ENCODE measurements at places on chromosomes 16 and 17. TPM values are rescaled to one million over a fixed set of nuclear protein-coding genes. Genes with fewer than 3 reads are reported as not detected.
A peak's percentile ranks its signal among the peaks of the same experiment; 100 is the strongest.

The CCDC144A gene
- polyA plus RNA-seq, result 1.2 TPM

The P2RX1 gene
- 0.76 TPM for polyA plus RNA-seq

The TEX14 gene
- 0.71 TPM for polyA plus RNA-seq

DNA sequence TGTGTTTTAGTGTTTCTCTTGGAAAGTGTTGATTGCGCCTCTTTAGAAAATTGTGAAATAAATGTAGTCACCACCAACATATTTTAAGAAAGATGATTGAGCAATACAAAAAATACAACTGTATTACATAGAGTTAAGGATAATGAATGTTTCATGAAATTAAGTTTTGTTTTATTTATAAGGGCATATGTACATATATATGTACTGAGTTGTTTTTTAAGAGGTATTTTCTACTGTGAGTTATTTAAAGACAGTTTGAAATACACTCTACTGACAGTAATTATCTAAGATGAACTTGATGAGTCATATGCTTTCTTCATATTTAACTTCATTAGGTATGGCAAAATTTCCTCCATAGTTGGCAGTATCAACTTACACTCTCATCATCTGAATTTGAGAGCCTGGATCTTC lies 411.7 kb downstream of the HS3ST3B1 start:
- no peak for DNase-seq

The SPATA22 gene
- 0.28 TPM for polyA plus RNA-seq

The WNK4 gene
- polyA plus RNA-seq, result 11.0 TPM

GRCh38 chr17:41338961-41339485 lies 11.6 kb downstream of the KRT33A start:
- no peak for DNase-seq

The TMEM235 gene
- not detected for polyA plus RNA-seq

DNA sequence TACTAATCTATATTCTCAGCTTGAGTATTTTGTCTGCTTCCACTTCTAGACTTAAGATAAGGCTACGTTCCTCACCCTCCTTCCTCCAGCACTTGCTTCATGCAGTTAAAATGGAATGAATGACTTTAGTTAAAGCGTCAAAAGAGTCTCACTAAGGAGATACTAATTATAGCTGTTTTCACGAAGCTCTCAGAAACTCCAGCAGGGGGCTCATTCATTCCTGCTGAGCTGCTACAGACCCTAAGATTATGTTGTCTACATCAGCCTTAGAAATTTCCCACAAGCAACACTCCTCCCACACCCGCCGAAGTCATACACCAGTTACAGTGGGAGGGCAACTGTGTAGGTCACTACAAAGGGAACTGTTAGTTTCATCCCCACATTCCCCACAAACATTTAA lies 57.0 kb upstream of the KIFC3 start:
- DNase-seq, result no peak

The ENPP7 gene
- polyA plus RNA-seq, result 2.4 TPM

The CAPNS2 gene
- polyA plus RNA-seq, result not detected

GRCh38 chr16:6684076-6684673 lies 648.5 kb upstream of the RBFOX1 start:
- DNase-seq, result peak; percentile 12

The HOXB5 gene
- polyA plus RNA-seq, result 27.5 TPM

DNA sequence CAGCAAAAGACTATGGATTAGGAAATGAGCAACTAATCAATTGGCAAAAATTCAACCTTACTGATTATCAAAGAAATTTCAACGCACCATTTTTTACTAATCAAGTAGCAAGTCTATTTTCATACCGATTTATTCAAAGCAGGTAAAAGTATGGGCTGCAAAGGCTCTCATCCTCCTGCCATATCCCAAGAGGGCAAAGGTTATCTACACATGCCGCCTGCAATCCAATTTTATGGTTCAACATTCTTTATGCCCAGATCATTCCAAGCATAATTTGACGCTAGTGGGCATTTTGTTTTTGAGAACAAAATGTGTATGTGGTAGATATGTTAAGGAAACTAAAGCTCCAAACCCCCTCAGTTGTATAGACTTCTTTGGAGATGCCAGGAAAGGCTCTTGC lies 270.6 kb downstream of the MAF start:
- no peak for DNase-seq

The CACNA1H gene
- polyA plus RNA-seq, result 18.4 TPM

The RFWD3 gene
- polyA plus RNA-seq, result 27.9 TPM

DNA sequence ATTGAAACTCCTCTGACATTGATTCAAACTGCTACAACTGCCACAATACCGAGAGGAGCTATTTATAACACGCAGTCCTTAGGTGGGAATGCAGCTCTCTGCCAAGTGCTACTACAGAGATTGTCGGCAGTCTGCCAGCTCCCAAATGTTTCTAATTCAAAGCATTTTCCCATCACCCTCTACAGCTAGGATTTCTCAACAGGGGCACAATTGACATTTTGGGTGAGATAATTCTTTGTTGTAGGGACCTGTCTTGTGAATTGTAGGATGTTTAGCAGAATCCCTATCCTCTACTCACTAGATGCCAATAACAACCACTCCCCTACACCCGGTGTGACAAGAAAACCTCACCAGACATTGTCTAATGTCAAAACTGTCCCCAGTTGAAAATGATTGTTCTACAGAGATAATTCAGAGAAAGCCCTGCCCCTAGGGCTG lies 7.8 kb upstream of the N4BP1 start:
- peak; percentile 25 for DNase-seq

DNA sequence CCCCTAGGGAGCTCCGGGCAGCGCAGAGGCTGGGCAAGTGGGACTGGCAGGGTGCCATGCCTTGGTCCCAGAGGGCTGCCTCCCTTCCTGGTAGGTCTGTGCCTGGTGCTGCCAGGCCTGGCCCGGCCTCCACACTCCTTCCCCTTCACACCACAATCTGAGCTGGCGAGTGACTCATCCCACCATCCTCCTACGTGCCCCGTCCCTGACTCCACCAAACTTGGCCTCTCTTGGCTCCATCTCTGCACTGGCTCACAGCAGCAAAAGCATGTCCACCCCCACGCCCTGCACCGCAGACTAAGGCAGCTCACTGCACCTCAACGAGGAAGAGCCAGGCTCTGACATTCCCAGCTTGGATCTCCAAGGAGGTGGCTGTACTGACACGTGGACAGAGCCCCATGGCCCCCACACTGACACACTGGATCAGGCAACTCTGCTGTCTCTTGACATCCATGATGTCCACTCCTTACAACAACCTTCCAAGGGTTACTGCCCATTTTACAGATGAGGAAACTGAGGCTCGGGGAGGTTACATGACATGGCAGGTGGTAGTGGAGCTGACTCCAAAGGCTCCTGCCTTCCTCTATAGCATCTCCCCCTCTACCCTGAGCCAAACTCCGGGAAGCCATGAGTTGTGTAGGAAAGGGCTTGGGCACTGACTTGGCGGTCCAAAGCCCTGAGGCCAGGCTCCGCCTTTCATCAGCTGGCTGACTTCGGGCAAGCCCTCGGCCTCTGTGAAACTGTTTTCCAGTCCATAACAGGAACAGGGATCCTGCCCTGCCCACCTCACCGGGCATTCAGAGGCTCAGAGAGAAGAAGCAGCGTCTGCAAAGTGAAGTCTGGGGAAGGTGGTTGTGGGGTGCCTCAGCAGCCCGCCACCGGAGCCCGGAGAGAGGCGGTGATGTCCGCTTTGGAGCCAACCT lies 20.1 kb upstream of the KRT19 start:
- no peak for DNase-seq

DNA sequence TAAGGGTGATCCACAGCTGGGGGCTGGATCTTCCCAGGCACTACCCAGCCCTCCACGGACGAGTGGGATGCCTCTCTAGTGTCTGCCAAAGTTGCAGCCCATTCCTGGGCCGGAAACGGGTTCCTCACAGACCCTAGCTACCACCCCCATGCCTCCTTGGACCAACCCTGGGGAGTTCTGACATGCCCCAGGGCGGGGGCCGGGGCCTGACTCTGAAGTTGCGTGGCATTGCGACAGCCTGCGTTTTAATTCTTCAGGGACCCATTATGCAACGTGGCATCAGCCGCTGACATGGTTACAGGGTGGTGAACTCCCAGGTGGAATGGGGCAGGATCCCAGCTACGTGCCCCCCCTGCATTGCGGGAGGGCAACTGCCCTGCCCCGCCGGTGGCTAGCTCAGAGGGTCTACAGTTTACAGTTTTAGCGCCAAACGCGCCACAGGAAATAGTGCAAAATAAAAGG lies 2.7 kb downstream of the CBX4 start:
- DNase-seq, result no peak

GRCh38 chr16:58399718-58400633 lies 7.7 kb downstream of the GINS3 start:
- DNase-seq, result no peak

GRCh38 chr16:31182391-31182790 lies 2.5 kb downstream of the FUS start:
- DNase-seq, result no peak

- no peak for DNase-seq
Observed at GRCh38 chr17:17156107-17156506, 50.0 kb downstream of the PLD6 start.

DNA sequence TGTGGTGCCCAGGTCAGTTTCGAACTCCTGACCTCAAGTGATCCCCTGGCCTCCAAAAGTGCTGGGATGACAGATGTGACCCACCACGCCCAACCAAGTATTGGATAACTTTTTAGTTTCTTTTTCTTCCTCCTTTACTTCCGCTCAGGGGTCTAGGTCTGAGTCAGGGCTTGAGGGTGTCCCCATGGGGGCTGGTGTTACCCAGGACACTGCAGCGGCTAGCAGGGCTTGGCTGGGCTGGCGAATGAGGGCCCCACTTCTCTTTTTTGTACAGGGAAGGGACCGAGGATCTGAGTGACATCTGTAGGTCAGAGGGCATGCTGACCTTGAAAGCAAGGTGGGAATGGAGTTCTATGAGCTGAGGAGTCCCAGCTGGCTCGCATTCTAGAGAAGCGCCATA lies 24.9 kb downstream of the RAB11FIP3 start:
- DNase-seq, result no peak

DNA sequence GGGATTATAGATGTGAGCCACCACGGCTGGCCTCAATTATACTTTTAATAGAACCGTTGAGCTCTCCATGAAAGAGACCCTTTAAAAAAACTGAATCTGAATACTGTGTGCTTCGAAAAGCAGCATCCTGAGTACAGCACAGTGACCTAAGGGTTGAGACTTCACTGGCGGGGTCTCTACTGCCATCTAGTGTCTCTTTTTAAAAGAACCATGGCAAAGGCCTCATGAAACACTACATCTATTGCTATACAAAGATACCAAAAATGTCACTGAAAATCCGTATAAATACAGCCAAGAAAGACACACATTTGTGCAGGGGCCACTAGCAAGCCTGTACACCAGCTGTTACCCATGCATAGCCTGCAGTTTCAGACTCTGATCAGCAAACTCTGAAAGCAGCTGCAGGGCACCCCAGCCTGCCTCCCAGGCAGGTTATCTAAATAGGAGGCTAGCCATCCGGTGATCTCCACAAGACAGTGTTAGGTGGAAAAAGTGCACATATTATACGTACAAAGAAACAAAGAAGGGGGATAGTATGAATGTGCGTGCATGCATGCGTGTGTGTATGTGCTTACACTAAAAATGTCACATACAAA lies 35.3 kb downstream of the NPLOC4 start:
- DNase-seq, result peak; percentile 44

The CACNA1G gene
- polyA plus RNA-seq, result 6.7 TPM

The KRTAP1-1 gene
- not detected for polyA plus RNA-seq

- DNase-seq, result no peak
Observed at GRCh38 chr16:50690177-50690576, 3.2 kb upstream of the NOD2 start.

DNA sequence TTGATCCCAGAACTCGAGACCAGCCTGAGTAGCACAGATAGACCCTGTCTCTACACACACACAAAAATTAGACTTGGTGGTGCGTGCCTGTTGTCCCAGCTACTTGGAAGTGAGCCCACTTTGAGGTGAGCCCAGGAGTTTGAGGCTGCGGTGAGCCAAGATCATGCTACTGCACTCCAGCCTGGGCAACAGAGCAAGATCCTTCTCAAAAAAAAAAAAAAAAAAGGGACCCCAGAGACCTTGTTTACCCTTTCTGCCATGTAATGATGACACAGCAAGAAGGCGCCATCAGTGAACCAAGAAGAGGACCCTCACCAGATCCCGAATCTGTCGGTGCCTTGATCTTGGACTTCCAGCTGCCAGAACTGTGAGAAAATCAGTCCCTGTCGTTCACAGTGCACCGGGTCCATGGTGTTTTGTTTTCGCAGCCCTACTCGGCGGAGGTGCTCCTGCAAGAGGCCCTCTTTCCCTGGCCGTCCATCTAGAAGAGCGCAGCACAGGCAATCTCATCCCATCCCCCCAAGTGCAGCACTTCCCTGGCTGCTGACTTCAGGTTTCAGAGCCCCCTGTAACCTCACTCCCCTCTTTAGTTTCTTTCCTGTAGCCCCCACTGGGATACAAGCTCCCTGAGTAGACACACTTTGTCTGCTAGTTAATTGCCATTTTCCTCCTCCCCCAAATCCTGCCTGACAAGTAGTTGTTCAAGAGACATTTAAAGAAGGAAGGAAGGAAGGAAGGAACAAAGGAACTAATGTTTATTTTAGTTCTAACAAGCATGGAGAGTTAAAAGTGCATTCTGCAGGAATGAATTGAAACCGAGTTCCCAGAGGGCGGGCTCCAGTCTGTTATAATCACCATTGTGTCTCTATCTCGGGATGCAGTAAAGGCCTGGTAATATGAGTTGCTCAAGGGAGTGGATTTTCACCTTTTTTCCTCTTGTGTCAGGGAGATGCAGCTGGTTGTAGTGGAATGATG lies 115.3 kb downstream of the SNX29 start:
- DNase-seq, result no peak

The SLC6A4 gene
- 0.76 TPM for polyA plus RNA-seq

- DNase-seq, result no peak
Observed at GRCh38 chr16:25009822-25010221, 5.3 kb downstream of the ARHGAP17 start.

DNA sequence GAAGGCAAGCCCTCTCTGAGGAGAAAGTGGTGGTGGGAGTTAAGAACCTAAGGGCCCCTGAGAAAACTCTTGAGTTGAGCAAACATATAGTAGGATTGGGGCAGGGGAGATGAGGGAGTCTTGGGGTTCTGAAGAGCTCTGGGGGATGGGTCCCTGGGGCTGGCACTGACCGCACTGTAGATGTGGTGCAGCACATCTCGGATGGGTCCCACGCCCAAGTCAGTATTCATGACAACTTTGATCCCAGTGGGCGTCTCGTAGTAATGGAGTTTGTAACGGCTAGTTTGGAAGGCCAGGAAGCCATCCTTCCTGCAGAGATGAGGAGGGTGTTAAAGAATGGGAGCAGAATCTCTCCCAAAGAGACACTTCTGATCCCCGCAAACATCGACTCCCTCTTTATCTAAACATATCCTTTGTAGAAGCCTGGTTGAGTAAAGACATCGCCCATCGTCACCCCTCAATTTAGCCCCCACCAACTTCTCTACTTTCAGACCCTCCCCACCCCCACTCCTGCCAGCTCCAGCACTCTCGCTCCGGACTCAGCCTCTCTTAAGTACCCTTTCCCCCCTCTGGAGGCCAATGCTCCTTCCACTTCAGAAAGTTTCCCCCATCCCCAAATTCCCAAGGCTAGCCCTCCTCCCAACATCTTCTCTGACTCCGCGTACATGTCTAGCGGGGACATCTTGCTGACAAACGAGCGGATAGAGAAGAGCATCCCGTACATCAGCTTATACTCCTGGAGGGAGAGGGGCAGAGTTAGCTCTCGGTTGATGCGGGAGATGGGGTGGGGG lies 710 bp downstream of the TRAPPC1 start:
- no peak for DNase-seq

The SMPD3 gene
- polyA plus RNA-seq, result 0.67 TPM

The PRSS33 gene
- 0.33 TPM for polyA plus RNA-seq

- DNase-seq, result no peak
Observed at GRCh38 chr17:6753006-6753445, 2.8 kb upstream of the XAF1 start.

GRCh38 chr17:80855948-80856862 lies 135.4 kb upstream of the CHMP6 start:
- DNase-seq, result no peak

- no peak for DNase-seq
Observed at GRCh38 chr16:89613954-89614459, 565 bp downstream of the DPEP1 start.
